Bone marrow (tissue), 2 donors: ENCODE measurements at places on chromosomes 16 and 17.

DNA sequence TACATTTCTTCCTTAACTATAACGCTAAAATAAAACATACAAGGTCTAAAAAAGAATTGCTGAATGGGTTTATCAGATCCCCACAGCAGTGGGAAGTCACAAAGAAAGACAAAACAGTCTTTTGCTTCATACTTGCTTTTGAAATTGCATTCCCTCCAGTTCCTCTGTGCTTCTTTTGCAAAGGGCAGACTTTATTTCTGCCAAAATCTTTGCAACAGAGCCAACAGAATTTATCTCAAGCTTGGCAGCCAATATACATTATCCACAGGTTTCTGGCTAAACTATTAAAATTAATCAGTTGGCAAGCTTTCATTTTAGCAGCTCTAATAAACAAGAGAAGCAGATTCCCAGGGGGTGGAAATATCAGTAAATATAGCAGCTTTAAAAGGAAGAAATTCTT is 378.9 kb upstream of the CA10 start:
- no peak for DNase-seq

GRCh38 chr17:78185981-78186691 is 716 bp downstream of the TK1 start:
- DNase-seq = peak; percentile 10

GRCh38 chr17:56847106-56847505 is 13.2 kb downstream of the DGKE start:
- no peak for DNase-seq

DNA sequence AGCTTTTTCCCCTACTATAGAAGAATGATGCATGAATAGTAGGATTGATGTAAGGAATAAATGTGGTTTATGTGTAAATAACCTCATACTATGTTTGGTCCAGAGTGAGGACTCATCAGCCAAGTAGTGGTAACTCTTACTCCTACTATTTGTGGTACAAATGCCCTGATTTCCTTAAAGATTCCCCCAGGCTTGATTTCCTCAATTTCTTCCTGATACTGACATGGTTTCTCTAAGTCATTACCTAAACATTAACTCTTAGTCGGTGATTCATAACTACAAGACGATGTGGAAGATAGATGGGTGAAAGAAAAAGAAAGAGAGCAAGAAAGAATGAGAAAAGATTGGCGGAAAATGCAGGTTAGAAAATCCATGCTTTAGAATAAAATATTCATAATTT is 17.2 kb upstream of the MYOCD start:
- DNase-seq = no peak

DNA sequence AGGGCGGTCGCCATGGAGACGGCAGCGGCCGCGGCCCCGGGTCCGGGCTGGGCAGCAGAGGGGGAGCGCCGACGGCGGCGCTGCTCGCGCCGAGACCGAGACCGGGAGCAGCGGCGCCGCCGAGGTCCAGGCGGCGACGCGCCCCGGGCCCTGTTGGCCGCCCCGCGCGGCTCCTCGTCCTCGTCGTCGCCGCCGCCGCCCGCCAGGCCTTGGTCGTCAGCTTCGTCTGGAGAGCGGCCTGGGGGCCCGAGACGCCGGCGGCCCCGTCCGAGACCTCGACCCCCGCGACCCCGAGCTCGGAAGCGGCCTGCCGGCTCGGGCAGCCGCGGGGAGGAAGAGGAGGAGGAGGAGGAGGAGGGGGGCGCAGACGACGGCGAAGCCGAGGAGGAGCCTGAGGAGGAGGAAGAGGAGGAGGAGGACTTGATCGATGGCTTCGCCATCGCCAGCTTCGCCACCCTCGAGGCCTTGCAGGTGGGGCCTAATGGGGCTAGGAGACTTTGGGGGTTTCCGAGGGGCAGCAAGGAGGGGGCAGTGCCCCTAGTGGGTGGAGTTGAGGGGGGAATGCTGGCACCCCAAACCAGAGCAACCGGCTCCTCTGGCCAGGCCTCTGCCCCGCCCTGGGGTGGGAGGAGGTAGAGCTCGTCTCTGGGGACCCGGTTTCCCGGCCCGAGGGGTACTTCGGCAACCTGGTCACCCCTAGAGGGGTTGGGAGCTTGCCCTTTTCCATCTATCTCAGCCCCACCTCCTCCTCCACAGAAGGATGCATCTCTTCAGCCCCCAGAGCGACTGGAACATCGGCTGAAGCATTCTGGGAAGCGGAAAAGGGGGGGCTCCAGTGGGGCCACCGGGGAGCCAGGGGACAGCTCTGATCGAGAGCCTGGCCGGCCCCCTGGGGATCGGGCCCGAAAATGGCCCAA is 1.5 kb downstream of the FBRS start:
- DNase-seq = no peak

DNA sequence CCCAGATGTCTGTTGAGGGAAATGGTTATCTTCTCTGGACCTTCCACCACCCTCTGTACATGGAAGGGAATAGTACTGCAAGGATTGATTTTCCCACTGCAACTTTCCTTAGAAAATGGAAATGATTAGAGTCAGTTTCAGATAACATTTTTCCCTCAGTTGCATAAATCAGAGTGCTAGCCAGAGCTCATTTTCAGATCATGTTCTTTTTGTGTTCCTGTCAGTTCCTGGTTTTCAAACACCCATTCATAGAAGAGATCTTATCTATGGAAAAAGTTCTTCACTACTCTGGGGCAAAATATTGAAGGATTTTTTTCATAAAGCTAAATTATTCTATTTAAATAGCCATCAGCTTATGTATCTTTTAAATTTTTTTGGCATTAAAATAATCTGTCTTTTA is 11.7 kb upstream of the COX10 start:
- DNase-seq = no peak

- DNase-seq = no peak
These were observed 2290.1 kb downstream of the TP53TG3F start for GRCh38 chr16:35749253-35750141.

DNA sequence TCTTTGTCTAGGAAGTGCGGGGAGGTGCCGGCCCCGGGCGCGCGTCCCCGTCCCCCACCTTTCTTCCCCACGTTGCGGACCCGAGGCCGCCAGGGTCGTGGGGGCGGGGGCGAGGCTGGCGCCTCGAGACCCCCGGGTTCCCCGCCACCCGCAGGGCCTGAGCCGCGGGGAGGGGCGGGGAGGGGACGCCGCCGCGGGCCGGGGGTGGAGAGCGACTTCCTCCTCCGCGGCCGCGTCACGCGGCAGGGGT is 1.8 kb upstream of the ACTG1 start:
- no peak for DNase-seq

DNA sequence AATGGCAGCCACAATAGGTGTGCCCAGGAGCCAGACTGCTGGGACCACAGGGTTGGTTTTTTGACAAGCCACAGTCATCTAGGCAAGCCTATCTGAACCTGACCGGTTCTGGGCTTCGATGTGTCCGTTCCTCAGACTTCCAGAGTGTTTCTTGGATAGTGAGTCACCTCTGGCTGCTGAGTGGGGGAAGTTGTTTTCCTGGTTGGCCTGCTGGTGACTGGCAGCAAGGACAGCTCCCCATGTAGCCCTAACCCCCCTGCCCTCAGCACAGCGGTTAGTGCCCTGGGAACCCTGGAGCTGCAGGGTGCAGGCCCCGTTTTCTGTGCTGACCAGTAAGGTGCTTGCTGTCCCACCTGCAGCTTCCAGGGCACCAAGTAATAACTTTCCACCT is 65.5 kb downstream of the PLD6 start:
- DNase-seq = no peak

DNA sequence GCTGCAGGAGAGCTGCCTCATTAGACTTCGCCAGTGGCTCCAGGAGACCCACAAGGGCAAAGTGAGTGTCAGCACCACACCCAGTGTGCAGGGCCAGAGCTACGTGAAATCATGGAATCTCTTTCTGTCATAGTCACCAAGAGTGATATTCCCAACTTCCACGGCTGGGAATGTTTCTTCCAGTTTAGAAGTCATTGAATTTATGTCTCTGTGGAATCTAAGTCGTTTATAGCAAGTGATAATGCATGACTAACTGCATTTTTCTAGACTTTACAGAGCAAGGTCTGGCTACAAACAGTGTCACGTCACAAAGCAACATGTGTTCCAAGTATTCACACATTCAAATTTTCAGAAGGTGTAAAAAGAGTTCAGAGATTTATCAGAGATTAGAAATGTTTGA is 55.5 kb downstream of the SEC14L1 start:
- DNase-seq = no peak

- no peak for DNase-seq
These were observed 9.2 kb downstream of the GLYR1 start for GRCh38 chr16:4837733-4838501.

- DNase-seq = no peak
These were observed 37.5 kb upstream of the CIBAR2 start for GRCh38 chr16:85149776-85150175.

GRCh38 chr16:49494891-49495566 is 121.4 kb downstream of the C16orf78 start:
- DNase-seq = no peak

- DNase-seq = no peak
These were observed 8.7 kb downstream of the C16orf87 start for GRCh38 chr16:46822270-46822669.

- no peak for DNase-seq
These were observed 17.0 kb downstream of the ARHGAP17 start for GRCh38 chr16:24998201-24998600.

GRCh38 chr16:21263640-21264570 is 14.2 kb downstream of the CRYM start:
- no peak for DNase-seq

DNA sequence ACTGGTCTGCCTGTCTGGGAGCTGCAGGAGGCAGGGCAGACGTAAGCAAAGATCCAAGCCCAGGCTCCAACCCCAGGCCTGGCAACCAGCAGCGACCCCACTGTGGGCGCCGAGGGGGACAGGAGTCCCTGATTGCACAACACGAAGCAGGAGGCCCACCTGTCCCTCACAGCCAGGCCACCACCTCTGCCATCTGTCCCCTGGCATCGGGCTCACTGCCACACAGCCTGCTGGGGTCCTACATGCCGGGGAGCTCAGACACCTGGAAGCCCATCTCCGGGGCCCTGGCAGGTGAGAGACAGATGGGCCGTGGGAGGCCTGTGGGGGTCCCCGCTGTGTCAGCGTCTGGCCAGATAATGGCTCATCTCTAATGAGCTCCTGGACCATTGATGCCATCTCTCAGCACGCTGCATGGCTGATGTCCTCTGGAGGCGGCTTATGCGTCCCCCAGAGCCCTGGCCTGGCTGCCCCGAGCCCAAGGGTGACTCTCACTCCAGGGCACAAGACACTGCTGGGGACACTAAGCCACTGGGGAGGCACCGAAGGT is 11.3 kb upstream of the RASD1 start:
- DNase-seq = no peak

DNA sequence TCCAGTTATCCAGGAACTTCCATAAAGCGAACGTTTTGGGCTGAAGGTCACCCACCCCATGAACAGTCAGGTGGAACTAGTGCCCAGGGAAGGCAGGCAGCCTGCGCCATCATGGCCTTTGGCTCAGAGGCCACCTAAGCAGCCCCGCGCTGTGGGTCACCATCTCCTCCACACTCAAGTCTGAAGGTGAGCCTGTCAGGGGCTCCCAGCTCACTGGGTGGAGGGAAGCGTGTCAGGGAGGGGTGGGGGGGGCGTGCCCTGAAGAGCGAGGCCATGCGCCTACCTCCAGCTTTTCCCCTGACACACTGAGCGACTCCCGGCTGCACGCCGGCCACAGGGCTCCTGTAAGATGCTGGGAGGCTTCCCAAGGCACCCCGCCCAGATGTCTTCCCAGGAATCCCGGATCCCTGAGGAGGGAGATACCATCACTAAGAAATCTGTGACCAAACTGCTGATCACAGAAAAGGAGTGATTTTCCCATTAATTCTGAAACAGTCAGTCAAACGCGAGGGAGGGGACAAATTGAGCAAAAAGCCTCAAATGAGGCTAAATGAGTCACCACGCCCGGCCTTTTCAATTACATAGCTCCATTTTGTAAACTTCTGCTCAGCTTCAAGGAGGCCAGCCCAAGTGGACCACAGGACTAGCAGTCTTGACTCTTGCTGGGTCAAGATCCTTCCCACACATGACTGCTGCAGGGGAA is 26.5 kb upstream of the SLC25A19 start:
- DNase-seq = peak; percentile 18

GRCh38 chr17:76204277-76204676 is 36.0 kb downstream of the RNF157 start:
- DNase-seq = no peak

DNA sequence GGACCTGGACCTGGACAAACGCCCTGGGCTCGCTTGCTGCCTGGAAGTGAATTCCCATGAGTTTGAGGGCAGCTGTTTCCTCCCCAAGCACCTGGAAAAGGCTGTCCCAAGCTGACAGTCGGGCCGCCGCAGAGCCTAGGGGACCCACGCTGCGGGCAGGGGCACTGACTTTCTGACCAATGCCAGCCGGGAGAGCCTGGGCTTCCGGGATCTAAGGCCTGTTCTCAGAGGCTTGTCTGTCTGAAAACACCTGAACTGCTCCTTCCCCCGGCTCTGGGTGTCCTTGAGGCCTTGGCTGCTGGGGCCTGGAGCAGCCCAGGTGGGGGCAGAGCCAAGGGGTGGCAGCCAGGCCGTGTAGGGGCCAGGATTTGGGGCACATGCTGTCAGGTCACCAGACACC is 72.6 kb downstream of the LMF1 start:
- DNase-seq = no peak

DNA sequence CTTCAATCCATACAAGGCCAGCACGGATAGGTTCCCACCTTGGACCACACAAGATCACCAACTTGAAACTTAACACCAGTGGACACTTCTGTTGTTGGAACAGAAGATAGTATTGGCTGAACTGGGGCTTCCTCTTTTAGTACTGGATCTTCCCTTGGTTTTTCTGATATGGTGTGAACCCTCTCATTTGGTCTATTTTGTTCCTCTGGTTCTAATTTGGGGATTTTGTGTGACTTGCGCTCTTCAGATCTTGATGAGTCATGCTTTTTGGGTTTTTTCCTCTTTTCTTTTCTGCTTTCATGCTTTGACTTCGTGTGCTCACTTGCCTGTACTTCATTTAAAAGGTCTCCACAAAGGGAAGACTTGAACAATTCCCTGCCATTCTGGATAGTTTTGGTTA is 39.0 kb downstream of the SOST start:
- DNase-seq = no peak

DNA sequence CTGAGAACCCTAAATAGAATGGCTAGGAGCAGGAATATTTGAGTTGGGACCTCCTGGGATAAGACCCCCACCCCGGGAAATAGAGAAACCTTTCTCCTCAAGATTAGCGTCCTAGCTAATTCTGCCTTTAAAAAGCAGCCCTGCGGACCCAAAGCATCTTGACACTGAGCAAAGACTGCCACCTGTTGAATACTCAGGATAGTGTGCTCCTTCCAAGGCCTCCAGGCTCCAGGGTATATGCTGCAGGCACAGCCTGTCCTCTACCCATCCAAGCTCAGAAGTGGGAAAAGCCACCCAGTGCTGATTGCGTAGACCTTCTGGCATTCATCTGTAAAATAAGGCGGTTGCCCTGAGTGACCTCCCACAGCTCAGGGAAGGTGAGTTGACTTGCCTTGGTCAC is 456.2 kb upstream of the DYNLRB2 start:
- DNase-seq = no peak

- no peak for DNase-seq
These were observed 29.1 kb upstream of the ITGA3 start for GRCh38 chr17:50026837-50027171.
